ENCODE measurements at places on chromosomes 7 and 10. TPM values are rescaled to one million over a fixed set of nuclear protein-coding genes. Genes with fewer than 3 reads are reported as not detected.

CYP2E1 gene
- total RNA-seq = 1.4 TPM

IPMK gene
- 9.3 TPM for total RNA-seq

ARMS2 gene
- total RNA-seq = 0.70 TPM

UBE3C gene
- total RNA-seq = 26.6 TPM

FAM185A gene
- 8.2 TPM for total RNA-seq

RBM20 gene
- total RNA-seq = 12.9 TPM

DGKB gene
- 8.1 TPM for total RNA-seq

CCDC172 gene
- 0.53 TPM for total RNA-seq

PNLIPRP1 gene
- not detected for total RNA-seq

FAM237B gene
- 0.28 TPM for total RNA-seq

DNA sequence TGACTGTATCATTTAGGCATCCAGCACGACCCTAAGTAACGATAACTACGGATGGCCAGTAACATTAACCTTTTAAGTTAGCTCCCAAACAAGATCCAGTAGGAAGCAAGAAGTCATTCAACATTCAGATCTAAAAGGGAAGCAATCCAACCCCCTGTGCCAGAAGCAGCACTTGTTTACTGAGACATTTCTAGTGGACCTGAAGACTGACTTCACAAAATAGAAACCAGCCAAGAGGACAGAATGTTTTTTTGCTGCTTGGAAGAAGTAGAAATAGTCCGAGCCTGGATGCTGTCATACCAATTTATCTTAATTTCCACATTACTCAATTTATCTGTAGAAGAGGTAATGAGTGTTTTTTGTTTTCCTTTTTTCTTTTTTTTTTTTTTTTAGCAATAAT lies 88.0 kb upstream of the CTTNBP2 start:
- ATAC-seq = no peak

- ATAC-seq = no peak
Measured at GRCh38 chr10:119336599-119336998, 129.2 kb downstream of the GRK5 start.

DNA sequence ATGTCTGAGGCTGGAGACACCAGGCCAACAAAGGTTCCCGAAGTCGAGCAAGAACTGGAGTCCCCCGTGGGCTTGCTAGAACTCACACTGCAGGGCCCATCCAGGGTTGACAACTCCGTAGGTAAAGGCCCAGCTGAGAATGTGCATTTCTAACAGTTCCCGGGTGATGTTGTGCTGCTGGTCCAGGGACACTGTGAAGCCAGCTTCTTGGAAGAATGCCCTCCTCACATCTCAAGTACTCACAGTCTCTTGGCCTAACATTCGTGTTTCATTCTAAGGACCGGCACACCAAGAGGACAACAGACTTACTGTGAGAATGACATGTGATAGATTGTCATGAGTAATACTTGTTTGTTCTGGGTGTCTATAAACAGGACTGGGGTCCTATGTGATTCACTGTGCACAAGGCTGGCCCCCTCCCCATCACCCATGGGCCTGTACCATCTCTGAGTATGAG lies 682.3 kb upstream of the IGFBP3 start:
- ATAC-seq = peak; percentile 33

DNA sequence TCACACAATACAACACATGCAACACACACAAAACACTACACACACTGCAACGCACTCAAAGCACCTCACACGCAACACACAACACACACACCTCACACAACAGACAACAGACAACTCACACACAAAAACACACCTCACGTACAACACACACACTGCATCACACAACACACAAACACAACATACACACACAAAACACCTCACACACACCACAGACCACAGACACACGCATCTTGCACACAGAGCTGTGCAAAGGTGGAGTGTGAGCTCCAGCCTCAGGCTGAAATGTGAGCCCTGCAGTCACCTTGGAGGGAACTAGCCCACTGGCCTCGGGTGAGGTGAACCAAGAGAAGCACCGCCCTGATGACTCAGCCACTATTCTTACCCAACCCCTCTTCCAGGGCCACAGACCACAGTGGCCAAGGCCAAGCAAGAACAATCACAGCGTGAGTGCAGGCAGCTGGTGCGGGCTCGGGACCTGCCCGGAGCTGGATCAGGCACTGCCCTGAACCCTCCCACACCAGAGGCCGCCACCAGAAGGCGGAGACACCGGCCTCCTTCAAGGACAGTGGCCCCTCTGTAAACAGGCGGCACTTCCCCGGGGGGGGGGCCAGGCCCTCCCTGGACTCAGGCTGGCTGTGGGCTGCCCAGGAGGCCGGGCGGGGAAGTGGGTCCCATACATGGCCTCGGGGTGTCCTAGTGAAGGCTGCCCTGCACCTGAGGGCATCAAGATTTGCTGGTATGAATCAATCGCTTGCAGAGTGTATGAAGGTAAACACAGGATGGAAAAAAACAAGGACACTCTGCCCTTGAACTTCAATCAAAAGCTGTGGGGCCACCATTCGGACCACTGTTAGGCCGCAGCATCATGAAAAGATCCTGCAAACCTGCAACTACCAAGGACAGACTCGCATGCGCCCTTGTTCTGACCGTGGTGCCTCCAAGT lies 106.7 kb downstream of the TNS3 start:
- ATAC-seq = peak; percentile 97

DNA sequence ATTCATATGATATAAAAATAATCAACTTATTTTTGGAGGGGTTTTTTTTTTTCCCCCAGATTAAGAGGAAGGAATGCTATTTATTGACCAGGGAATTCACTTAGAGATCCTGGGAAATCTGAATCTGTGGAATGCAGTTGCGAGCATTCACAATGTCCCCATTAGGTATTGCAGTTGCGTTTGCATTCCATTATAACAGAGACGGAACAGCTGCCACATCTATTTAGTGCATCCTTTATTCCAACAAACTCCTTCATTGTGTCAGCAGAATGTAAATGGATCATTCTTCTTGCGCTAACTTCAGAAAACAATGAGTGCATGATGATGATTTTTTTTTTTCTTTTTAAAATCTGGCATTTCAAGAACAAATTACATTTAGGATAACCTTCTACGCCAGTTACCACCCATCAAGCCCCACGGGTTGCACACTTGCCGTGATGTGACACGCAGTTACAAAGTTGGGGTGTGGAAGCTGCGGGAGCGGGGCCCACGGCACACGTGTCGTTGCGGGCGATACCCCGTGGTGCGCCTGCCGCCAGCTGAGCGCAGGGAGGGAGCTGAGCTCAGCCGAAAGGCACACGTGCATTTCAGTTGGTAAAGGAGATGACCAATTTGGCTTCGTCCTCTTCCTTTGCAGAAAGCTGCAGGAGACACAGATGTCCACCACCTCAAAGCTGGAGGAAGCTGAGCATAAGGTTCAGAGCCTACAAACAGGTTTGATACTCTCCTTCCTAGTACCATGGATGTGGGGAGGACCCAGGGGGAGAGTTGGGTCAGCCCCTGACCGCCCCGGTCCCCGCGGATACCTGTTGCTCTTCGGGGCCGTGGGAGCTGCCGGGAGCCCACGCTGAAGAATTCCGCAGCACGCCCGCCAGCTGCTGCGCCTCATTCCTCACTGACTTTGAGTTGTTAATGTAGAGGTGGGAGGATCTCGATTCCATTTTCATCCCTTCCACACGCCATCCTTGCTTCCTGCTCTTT lies 175.3 kb upstream of the SH2B2 start:
- ATAC-seq = no peak

- ATAC-seq = no peak
Measured at GRCh38 chr10:100579261-100580090, 43.7 kb downstream of the HIF1AN start.

- no peak for ATAC-seq
Measured at GRCh38 chr10:89795840-89796239, 94.5 kb downstream of the KIF20B start.

- peak; percentile 82 for ATAC-seq
Measured at GRCh38 chr10:97607095-97607636, 17.6 kb downstream of the C10orf62 start.

- no peak for ATAC-seq
Measured at GRCh38 chr7:73570977-73571376, 7.4 kb downstream of the TBL2 start.

DNA sequence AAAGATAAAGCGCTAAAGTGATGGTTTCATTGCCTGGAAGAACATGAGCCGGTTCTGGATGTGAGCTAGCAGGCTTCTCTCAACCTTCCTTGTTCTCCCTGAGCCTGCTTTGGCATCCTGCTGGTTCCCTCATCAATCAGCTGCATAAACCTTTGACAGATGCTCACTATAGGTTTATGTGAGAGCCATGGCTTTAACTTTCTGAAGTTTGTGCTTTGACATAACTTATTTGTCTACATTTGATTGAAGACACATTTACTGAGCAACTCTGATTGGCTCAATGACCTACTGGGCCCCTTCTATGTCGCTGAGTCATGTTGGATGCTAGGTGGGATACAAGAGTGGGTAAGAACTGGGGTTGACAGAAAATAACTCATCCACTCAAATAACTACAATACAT lies 192.0 kb downstream of the ADAM12 start:
- no peak for ATAC-seq

- no peak for ATAC-seq
Measured at GRCh38 chr7:156000601-156001396, 188.5 kb upstream of the SHH start.

- ATAC-seq = no peak
Measured at GRCh38 chr7:68176974-68177373, 1180.3 kb downstream of the TYW1 start.

- ATAC-seq = no peak
Measured at GRCh38 chr10:113455947-113456346, 96.9 kb upstream of the HABP2 start.

GRCh38 chr10:20897146-20897825 lies at the start of gene NEBL:
TSS of gene NEBL (minus strand) at chr10:20897311. CDS start at chr10:20897205, 106 bp downstream.
- no peak for ATAC-seq

DNA sequence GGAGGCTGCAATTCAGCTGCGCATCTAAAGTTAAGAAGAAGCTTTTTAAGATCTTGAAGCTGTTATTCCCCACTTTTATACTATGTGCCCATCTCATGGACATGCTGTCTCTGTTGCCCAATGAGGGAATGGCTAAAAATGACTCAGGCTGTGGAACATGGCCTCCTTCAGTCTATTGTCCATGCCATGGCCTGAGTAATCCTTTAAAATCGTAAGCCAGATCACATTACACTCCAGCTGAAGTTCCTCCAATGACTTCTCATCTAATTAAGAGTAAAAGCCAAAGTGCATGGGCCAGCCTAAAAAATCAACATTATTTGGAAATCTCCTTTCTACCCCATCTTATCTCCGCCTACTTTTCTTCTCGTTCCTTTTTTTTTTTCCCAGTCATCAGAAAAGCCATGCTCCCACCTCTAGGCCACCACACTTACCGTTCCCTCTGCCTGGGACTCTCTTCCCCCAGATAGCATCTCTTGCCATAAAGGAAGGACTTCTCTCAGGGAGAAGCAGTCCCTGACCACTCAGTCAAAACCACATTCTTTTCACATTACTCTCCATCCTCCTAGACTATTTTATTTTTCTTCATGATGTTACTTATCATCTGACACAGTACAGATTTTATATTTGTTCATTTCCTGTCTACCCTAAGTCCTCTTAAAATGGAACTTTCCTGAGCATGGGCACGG lies 337.4 kb downstream of the PRPF18 start:
- no peak for ATAC-seq

DNA sequence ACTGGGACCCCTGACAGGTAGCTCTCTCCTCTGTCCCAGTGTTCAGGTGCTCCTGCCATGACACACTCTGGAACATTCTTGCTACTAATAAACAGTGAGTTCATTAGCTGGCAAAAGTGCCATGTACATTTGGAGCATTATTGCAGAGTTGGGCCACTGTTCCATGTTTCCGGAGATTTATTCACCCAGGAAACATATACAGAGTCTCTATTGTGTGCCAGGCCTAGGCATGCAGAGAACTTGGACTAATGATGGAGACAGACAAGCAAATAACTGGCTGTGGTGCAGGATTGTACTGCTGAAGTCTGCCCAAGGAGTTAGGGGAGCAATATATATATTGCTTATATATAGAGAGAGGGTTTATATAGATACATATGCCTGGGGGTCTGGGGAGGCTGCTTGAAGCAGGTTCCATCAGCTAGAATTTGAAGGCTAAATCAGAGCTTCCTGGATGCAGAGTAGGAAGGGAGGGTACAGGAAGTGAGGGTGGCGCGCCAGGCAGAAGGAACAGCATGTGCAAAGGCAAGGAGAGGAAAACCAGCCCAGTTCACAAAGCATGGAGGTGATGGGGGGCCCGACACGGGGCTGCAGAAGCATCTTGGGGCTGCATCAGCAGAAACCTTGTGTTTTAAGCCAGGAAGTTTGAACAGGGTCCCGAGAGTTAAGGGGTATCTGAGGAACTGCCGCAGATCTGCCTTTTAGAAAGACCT lies 22.7 kb upstream of the EEPD1 start:
- ATAC-seq = no peak

DNA sequence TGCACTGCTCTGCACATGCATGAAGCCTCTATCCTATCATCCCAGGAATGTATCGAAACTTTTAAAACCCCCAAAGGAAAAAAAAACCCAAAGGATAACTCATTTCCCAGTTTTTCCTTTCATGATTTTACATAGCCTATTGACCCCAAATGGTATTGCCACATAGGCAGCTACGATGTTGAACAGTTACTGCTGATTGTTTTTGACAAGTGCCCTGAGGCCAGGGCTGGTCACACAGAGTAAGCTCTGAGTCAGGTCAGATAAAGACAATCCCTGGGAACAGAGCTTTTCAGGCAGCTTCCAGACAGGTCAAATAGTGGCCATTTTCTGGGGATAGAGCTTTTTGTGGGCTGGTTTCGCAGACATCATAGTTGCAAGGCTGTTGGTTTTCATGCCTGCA lies 52.1 kb downstream of the MYL10 start:
- no peak for ATAC-seq

DNA sequence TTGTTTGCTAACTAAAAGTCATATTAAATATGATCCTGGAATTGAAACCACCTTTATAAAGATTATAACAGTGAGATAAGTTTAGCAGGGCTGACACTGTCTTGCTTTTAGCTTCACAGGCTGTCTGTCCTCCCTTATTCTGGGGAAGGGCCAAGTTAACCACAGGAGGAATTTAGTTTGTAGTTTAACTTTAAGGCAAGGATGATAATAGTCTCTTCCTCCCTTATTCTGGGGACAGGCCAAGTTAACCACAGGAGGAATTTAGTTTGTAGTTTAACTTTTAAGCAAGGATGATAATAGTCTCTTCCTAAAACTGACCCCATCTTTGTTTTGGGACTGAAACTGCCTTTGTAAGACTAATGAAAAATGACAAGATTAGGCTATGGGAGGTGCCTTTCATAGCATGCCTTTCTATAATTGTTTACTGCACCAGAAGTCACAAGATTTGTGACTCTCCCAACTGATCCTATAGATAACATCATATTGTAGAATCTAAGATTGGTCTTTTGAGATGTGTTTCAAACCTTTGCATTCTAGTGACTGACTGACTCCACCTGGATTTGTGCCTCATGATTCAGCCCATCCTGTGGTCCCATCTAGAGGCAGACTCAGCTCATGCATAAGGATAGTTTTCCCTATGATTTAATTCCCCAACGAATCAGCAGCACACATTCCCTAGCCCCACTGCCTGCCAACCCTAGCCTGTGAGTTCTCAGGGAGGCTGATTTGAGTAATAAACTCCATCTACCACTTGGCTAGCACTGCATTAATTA lies 212.0 kb downstream of the MAGI2 start:
- ATAC-seq = no peak

GRCh38 chr7:42347616-42348015 lies 110.6 kb upstream of the GLI3 start:
- no peak for ATAC-seq

All from motor neuron (in vitro differentiated cells).